ENCODE measurements at places on chromosomes 12 and 14. TPM values are rescaled to one million over a fixed set of nuclear protein-coding genes. Genes with fewer than 3 reads are reported as not detected.

DCN gene
- total RNA-seq = 1,906 TPM

MTRFR gene
- total RNA-seq = 13.9 TPM

CPNE6 gene
- 0.24 TPM for total RNA-seq

KRT2 gene
- total RNA-seq = not detected

MEG3 gene
- total RNA-seq = 9.5 TPM

MANSC4 gene
- not detected for total RNA-seq

SINHCAF gene
- 22.4 TPM for total RNA-seq

LRP10 gene
- 144 TPM for total RNA-seq

DBX2 gene
- total RNA-seq = 0.19 TPM

PLBD1 gene
- total RNA-seq = 15.1 TPM

All from right atrium auricular region (tissue), 2 donors.